Skeletal muscle cell (primary cell): ENCODE measurements at places on chromosomes 3 and 15.

DNA sequence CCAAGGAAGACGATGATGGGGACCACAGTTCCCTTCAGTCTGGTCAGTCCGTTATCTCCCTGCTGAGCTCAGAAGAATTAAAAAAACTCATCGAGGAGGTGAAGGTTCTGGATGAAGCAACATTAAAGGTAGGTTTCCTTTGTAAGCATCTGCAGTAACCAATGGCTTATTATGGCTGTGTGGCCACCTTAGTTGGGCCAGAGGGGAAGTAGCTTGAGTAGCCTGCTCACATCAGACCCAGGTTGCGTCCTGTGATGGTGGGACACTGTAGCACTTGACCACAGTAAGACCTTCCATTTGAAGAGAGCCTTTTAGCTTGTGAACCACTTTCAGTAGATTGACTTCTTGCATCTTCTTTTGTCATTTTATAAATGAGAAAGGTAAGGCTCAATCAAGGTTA, 22.6 kb downstream of the STARD5 start:
- no peak for DNase-seq

GRCh38 chr3:14377838-14378169, 24.6 kb upstream of the SLC6A6 start:
- no peak for DNase-seq

DNA sequence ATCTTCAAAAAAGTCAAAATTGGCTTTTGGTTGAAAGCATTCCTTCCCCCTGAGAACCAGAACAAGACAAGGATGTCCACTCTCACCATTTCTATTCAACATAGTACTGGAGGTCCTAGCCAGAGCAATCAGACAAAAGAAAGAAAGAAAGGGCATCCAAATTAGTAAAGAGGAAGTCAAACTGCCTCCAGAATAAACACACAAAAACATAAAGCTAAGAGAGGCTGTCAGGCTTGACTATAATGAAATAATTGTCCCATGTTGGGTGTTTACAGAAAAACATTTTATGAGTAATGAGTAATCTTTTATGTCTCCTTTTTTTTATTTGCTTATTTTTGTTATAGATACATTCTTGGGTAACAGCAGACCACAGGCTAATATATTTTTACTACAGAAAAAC, 18.3 kb upstream of the FAM240A start:
- no peak for DNase-seq

GRCh38 chr3:177981576-177981975, 554.7 kb upstream of the KCNMB2 start:
- no peak for DNase-seq

DNA sequence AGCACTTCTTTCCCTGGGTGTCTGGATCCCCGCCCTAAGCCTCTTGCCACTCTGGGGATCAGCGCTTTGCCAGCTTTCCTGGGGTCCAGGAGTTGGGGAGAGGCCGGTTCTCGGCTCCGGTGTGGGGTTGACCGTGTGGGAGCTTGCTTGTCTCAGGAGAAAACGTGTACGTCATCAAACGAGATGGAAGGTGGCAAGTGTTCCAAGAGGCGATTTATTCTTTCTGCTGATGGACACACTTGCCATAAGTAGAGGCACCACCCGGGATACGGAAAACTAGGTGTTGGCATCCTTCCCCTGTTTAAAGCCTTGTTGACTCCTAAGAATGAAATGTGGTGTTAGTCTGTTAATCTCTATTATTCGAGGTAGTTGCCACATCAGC, 295 bp downstream of the ZWILCH start:
- peak; percentile 24 for DNase-seq
